ENCODE measurements at places on chromosomes 1 and 21.
A peak's percentile ranks its signal among the peaks of the same experiment; 100 is the strongest.

DNA sequence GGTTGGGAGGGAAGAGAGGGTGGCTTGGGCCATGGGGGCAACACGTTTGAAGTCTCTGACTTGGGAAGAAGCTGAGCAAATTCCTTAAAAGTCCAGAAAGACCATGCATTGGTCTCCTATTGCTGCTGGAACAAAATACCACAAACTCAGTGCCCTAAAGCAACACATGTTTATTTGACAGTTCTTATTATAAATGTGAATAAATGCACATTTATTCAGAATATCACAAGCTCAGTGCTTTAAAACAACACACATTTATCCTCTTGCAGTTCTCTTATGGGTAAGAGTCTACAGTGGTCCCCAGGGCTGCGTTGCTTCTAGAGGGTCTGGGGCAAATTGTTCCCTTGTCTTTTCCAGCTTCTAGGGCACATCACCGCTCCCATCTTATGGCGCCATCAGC lies 10.1 kb upstream of the PRAMEF12 start:
- H3K27me3 ChIP-seq = no peaks in the 10 kb centered on the region
- no peaks in the 10 kb centered on the region for H3K36me3 ChIP-seq
- H3K4me3 ChIP-seq = no peak overlapping the region
- DNase-seq = no peak

GRCh38 chr21:14523234-14523633 lies 22.9 kb downstream of the SAMSN1 start:
- no peak for DNase-seq
- no peaks in the 10 kb centered on the region for H3K27me3 ChIP-seq
- peaks cover 27% of the 10 kb centered on the region for H3K4me1 ChIP-seq
- no peak overlapping the region for H3K27ac ChIP-seq
- no peaks in the 10 kb centered on the region for H3K36me3 ChIP-seq
- peak overlapping the region; percentile 13 for H3K4me3 ChIP-seq

GRCh38 chr21:45838634-45839033 lies 142.9 kb upstream of the COL6A1 start:
- no peak overlapping the region for H3K4me3 ChIP-seq
- H3K36me3 ChIP-seq = no peaks in the 10 kb centered on the region
- no peaks in the 10 kb centered on the region for H3K27me3 ChIP-seq
- no peak overlapping the region for H3K27ac ChIP-seq
- no peaks in the 10 kb centered on the region for H3K4me1 ChIP-seq
- DNase-seq = no peak

DNA sequence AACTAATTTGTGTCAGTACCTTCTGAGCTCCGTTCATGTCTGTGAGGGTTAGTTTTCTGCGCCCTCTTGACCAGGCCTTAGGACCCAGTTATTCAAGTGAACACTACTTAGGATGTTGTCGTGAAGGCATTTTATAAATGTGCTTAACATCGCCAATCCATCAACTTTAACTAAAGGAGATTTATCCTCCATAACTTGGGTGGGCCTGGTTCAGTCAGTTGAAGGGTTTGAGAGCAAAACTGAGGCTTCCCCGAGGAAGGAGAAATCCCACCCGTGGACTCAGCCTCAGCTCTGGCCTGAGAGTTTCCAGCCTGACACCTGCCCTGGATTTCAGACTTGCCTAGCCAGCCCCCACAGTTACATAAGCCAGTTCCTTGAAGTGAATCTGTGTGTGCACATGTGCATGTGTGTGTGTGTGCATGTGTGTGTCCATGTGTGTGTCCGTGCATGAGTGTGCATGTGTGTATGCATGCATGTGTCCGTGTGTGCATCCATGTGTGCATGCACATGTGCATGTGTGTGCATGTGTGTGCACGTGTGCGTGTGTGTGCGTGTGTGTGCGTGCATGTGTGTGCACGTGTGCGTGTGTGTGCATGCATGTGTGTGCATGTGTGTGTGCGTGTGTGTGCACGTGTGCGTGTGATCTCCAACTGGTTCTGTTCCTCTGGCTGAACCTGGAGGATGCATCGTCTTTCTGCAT lies 62.1 kb upstream of the PDE9A start:
- DNase-seq = no peak
- no peaks in the 10 kb centered on the region for H3K36me3 ChIP-seq
- no peak overlapping the region for H3K4me3 ChIP-seq
- H3K27me3 ChIP-seq = peaks cover 4% of the 10 kb centered on the region
- H3K4me1 ChIP-seq = peaks cover 9% of the 10 kb centered on the region

GRCh38 chr1:240174734-240175133 lies 83.1 kb downstream of the FMN2 start:
- H3K36me3 ChIP-seq = no peaks in the 10 kb centered on the region
- no peak for DNase-seq
- H3K27ac ChIP-seq = no peak overlapping the region

- no peaks in the 10 kb centered on the region for H3K36me3 ChIP-seq
- H3K4me1 ChIP-seq = no peaks in the 10 kb centered on the region
- H3K27ac ChIP-seq = no peak overlapping the region
- no peaks in the 10 kb centered on the region for H3K27me3 ChIP-seq
Observed at GRCh38 chr1:158005224-158005623, 11.8 kb downstream of the KIRREL1 start.

Data from CD8-positive, alpha-beta memory T cell (primary cell).